ENCODE measurements at places on chromosomes 12 and 14.

DNA sequence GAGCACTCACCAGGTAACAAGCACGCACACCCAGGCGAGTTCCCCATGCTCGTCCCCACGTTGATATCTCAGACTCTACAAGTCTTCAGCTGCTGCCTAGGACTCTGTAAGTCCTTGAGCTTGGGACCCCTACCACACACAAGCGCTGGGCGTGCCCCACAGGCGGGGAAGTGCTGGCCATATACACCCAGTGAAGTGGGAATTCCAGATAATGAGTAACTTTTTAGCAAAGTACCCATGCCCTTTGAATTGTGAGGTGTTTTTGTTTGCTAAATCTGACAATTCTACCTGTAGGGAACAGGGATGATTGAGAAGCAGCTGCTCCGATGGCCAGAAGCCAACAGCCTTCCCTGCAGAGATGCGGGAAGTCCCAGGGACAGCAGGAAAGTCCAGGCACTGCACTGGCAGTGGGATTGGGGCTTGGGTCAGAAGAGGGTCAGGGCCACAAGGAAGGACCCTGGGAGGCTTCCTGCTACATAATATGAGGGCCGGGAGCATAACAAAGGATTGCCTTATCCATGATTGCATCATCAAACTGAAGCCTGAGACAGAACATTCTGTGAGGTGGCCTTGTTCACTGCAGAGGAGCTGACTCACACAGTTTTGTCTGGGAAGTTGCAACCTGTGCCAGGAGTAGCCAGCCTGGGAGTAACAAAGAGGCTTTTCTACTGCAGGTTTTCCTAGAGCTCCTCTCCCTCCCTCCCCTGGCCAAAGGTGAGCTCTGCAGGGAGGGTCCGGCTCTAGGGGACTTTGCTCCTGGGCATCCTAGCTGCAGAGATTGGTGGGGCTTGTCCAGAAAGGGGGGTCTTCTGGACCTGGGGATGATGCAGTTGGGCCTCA lies 13.2 kb upstream of the SERPINA3 start:
- DNase-seq, result peak; percentile 90

GRCh38 chr14:79652513-79653307 lies 558.6 kb downstream of the DIO2 start:
- DNase-seq, result no peak

DNA sequence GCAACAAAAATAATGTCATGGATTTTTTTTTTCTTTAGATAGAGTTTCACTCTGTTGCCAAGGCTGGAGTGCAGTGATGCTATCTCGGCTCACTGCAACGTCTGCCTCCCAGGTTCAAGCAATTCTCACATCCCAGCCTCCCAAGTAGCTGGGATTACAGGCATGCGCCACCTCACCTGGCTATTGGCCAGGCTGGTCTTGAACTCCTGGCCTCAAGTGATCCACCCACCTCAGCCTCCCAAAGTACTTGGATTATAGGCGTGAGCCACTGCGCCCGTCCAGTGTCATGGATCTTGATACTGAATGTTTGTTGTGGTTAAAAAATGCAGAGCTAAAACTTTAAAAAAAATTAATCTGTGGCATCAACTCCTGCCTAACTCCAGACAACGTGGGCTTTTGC lies 107.8 kb upstream of the PTPRB start:
- DNase-seq, result no peak

- DNase-seq, result no peak
Observed at GRCh38 chr12:66800046-66800445, 121.2 kb upstream of the GRIP1 start.

DNA sequence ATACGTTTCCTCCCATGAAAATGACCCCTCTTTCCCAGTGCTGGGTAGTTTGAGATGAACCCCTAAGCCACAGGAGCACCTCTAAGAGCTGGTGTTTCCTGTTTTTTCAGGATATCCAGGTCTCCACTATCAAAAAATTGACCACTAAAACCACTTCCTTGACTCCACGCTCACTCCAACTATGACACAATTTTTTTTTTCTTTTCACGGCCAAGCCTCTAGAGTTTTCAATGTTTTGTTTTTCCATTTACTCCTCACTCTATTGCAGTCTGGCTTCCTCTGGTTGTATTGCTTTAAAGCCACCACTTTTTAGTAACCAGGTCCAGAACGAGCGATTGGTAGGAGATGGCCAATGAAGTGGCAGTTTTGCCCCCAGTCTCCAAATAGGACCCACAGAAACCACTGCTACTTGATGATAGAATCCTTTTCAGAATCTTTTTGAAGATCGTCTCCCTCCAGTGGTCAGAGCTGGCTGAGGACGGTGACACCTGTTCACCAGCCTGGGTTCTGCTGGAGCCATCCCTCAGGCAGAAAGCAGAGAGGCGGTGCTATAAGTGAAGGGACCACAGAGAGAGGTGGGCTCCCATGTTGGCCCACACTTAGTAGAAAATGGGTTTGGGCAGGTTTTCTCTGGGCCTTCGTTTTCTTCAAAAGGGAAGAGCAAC lies 454.4 kb downstream of the VRK1 start:
- DNase-seq, result no peak

DNA sequence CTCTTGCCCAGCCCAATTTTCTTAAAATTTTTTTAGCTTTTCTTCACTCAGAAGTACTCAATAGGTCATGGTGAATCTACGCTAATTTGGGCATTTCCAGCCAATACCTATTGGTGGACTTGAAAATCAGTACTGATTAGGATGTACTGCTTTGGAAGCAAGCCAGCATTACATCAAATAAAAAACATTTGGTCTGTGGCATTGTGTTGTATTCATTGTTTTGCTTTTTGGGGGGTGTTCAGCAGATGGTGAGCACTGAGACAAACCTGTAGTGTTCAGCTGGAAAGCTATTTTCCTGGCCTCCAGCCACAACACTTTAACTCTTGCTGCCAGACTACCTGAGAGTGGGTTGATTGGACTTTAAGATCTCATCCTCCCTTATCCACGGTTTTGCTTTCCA lies 4.0 kb downstream of the MAPKAPK5 start:
- no peak for DNase-seq

DNA sequence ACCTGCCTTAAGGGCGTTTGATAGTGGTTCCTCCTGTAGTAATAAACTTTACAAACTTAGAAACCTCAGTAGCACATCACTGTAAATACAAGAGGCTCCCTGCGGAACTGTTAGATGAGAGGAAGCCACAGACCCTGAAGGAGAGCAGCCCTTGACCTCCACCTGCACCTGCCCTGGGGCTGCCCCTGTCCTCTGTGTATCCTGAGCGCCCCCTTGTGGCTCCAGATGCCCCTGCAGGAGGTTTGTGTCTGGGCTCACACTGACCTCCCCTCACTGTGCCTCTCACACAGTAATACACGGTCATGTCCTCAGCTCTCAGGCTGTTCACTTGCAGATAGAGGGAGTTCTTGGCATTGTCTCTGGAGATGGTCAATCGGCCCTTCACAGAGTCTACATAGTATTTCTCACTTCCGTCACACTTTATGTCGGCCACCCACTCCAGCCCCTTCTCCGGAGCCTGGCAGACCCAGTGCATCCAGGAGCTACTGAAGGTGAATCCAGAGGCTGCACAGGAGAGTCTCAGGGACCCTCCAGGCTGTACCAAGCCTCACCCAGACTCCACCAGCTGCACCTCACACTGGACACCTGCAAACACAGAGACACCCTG lies 1059.8 kb downstream of the TMEM121 start:
- no peak for DNase-seq

DNA sequence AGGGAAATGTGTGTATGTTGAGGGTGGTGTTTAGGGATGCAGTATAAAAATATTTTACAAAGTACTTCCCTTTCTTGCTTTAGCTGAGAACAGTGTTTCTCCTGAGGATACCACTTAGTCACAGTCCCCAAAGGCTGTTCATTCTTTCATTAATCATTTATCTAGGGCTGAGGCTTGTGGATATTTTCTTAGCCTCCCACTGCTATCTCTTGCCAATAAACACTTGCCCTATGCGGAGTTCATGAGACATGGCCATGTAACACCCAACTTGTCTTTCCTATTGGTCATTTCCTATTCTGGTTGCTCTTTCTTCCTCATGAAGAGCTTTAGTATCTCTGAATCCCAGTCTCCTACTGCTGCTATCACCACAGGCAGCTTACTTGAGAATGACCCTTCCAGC lies 75.1 kb downstream of the ETNK1 start:
- no peak for DNase-seq

- DNase-seq, result no peak
Observed at GRCh38 chr12:88763536-88764100, 183.3 kb upstream of the KITLG start.

DNA sequence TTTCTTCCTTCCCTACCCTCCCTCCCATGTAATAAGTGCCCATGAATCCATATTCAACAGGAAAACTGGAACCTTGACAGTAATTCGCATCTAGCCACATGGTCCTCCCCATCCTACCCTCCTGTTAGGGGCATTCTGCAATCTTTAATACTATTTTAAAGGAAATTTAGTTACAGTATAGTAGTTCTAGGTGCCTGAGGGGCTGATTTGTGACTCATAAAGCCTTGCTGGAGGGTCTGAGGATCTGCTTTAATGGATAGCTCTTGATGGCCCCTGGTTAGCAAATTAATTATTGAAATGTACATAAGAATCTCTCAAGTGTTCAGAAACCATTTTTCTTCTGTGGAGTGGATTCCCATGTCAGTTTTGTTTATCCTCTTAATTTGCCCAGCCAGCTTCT lies 54.1 kb downstream of the ESRRB start:
- DNase-seq, result no peak

DNA sequence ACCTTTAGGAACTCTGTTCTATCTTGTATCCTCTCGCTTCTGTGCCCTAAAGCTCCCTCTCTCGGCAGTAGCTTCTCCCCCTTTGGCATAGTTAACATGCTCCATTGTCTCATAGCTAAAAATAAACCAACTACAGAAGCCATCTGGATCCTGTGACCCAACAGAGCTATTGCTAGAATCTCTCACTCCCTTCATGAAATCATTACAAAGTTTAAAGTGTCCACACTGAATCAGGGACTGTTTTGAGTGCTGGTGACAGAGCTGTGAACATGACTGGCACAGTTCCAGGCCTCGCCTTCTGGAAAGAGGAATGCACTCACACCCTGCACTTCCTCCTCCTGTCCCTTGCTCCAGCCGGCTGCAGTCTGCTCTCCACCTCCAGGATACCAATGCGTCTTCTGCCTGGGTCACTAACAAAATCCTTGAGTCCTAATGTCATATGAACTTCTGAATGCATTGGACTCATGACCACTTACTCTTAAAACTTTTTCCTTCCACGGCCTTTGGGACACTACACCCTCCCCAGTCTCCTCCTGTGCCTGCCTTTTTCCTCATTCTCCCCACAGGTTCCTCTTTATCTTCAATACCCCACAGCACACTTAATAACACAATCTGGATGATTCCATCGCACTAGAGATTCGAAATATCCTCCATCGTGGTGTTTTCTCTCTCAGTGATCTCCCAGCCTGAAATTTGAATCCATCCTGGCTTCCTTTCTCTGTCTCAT lies 13.2 kb downstream of the PLBD1 start:
- peak; percentile 22 for DNase-seq

DNA sequence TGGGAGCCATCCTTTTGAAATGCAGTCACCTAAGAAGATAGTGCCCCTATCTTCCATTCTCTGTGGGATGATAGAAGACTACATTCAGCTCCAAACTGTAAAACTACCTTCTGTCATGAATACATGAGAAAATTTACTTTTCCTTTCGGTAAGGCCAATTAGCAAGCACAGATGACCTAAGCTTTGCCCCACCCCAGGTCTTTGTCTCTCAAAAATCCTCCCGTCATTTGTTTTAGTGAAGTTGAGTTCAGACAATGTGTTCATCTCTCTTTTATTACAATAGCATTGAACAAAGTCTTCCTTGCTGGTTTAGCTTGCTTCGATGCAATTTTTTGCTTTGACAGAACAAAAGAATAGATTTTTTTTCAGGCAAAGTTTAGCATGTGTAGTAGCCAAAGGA lies 18.2 kb upstream of the FSCB start:
- DNase-seq, result no peak

GRCh38 chr14:105187935-105188524 lies 6.9 kb upstream of the NUDT14 start:
- DNase-seq, result no peak

DNA sequence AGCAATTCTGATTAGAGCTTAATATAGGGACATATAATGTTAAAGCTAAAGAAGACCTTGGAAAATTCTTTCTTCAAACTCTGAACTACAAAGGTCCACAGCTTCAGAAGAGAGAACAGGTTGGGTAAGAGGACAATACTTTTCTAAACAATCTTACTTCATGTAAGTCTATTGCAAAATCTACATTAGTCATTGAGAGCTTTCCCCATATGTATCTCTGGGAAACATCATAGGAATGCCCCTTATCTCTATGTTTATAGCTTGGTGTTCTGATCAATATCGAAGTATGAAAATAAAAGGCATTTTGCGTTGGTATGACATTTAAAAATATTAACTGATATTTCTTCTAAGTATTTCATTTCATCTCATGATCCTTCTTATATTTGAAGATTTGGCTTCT lies 962.6 kb downstream of the AACS start:
- DNase-seq, result no peak

DNA sequence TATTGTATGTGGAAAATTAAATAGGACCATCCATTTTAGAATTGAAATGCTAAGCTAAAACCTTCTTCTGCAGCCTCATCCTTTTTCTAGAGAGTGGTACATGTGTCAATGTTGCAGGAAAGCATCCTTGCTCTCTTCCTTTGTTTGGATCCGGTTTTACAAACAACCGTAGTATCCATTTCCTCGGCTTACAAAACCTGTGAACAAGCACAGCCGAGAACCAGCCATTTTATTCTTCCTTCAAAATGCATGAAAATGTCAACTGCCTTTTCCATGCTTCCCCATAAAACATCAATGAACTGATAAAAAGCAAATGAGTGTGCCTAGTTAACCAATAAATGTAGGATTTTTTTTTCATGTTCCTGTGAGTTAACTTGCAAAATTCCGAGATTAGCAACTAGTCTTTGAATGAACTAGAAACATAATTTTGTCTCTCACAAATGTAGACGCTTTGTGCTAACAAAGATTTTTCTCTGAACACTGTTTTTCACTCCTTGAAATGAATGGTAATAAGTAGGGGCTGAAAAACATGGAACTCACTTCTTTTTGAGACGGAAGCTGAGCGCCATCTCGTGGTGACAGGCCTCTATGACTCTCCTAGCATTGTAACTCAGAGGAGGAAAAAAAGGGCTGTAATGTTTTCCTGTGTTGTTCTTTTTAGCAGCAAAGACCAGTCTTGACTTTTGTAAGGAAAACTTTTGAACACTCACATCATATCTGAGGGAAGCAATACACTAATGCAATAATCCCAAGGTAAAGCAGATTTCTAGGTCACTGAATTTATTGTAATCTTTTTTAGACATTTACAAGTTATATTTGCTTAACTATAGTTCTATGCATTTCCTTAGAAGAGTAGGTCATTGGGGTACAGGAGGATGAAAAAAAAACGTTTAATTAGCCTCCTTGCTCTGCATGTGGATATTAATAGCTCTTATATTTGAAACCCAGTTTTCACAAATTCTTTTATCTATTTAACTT lies 157.4 kb upstream of the FOXG1 start:
- peak; percentile 60 for DNase-seq

- no peak for DNase-seq
Observed at GRCh38 chr12:82793751-82794281, 107.1 kb downstream of the TMTC2 start.

DNA sequence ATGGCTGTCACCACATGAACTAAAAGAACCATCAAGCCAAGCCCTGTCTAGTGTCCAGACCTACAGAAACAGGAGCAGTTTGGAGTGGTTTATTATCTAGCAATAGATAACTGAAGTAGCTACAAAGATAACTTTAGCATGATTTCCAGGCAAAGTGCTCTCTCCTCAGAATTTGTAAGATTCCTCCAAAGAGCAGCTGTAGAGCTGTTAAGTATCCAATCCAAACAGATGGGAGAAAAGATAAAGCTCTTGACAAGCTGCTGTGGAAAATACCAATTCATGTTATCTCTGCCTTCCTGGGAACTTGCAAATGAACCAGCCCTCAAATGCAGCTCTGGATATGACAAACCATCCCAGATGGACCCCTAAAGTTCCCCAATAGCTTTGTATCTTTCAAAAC lies 78.9 kb upstream of the RESF1 start:
- DNase-seq, result no peak

Measured in HCEC 1CT (cell line).